Testis (tissue), 5 donors: ENCODE measurements at places on chromosomes 6 and 20. TPM values are rescaled to one million over a fixed set of nuclear protein-coding genes. Genes with fewer than 3 reads are reported as not detected.
A peak's percentile ranks its signal among the peaks of the same experiment; 100 is the strongest.

The C6orf52 gene
- 14.3 TPM for total RNA-seq

The DUSP15 gene
- 274 TPM for total RNA-seq

DNA sequence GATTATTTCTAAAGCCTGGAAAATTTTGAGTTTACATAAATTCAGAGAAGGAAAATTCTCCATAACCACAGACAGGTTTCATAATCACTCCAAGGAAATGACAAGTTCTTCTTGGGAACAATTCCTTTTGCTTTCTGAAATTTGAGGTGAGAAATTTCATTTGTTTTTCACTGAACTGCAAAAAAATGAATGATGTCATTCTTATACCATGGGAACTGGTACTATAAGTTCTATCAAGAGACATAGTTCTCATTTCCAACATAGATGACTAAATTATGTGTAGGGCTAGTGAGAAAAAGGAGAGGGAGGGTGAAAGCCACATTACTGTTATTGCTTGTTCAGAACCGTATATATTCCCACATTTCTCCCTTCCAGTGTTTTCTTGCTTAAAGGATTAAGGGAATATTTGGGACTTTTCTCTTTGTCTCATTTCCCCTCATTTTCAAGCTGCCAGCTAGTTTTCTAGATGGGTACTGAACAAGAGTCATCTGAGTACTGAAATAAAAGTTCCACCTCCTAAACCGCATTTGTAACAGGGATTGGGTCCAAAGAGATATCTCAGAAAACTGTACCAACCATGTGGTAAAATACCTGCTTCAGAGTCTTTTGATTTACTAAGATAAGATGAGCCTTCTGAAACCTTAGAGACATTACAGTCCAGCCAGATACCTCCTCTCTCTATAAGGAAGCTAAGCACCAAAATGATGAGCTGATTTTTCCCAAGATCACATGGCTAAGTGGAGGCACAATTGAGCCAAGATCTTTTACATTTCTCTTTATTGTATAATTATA lies 144.3 kb upstream of the PRDM1 start:
- DNase-seq, result no peak

DNA sequence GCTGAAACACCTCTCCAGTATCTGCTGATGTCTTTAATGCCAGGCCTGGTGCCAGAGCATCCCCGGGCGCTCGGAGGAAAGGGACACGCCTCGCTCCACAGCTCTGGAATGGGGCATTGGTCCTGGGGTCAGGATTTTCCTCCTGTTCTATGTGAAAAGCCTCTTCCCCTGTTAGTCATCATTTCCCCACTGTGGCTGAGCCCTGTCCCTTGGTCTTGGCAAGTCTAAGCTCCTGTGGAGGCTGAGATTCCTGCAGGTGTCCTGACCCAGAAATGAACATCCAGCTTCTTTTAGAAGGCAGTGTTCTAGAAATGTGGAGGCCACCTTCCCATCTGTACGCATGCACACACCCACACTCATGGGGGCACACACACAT lies 19.4 kb downstream of the SYNDIG1 start:
- no peak for DNase-seq

The LINC00237 gene
- total RNA-seq, result not detected

DNA sequence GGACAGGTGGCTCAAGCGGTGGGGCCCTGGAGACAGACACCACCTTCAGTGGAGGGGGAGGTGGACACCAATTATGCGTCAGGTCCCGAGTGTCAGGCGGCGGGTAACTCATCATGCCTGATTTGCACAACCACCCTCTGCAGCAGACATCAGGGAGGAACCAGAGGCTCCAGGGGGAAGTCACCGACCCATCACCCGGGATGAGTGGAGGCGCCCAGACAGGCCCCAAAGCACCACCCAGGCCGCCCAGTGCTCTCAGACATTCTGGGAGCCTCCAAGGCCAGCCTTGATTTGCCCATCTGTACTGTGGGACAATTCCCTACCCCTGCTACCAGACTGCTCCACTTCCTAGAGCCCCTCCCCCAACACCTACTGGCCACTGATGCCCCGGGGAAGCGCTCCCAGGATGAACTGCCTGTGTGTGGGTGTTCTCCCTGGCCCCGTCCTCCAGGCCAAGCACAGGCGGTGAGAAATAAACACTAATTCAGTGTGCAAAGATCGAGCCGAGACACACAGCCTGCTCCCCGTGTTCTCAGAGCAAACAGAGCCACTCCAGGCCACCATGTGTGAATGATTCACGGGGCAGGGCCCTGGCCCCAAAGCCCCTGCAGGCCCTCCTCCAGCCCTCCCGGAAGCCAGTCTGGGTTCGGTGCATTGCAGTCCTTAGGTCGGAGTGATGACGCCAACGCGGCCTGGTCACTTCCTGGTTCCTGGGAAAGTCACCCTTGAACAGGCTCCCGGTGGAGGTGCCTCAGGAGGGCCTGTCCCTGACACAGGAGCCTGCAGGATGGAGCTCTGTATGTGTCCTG lies 107.2 kb downstream of the ASXL1 start:
- no peak for DNase-seq

DNA sequence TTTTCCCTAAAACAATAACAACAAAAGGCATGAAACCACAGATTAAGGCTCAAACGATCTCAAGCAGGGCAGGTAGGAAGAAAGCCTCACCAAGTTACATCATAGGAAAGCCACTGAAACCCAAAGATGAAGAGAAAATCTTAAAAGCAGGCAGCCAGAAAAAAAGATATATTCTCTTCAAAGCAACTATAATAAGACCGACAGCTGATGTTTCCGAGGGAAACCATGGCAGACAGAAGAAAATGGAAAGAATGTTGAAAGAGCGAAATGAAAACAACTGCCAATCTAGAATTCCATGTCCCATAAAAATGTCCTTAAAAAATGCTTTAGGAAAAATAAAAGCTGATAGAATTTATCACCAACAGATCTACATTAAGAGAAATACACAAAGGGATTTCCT lies 161.5 kb upstream of the THBS2 start:
- DNase-seq, result no peak

- DNase-seq, result peak; percentile 61
These were observed 56.2 kb upstream of the EDN1 start for GRCh38 chr6:12233693-12234571.

The EPB41L1 gene
- total RNA-seq, result 63.7 TPM

GRCh38 chr6:17446713-17447112 lies 53.3 kb downstream of the CAP2 start:
- no peak for DNase-seq

GRCh38 chr6:35494161-35494563 lies 2.7 kb downstream of the TEAD3 start:
- DNase-seq, result no peak

DNA sequence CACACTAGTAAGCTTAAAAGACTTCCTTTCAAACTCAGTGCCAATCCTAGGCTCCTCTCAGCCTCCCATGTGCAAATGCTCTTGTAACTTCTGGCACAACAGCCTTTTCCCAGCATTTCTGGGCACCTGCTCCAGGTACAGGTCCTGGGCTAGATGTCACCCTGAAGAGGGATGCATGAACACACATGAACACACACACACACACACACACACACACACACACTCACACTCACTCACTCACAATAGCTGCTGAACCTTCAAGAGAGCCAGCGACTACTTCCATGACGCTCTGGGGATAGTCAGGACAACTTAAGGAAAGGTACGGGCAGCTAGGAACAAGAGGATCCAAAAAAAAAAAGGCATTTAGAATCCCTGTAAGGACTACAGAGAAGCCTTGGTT lies 122.8 kb downstream of the INSM1 start:
- DNase-seq, result no peak

- DNase-seq, result peak; percentile 36
These were observed 213.9 kb upstream of the PRDM1 start for GRCh38 chr6:105872249-105872648.

The SEMG1 gene
- total RNA-seq, result not detected

DNA sequence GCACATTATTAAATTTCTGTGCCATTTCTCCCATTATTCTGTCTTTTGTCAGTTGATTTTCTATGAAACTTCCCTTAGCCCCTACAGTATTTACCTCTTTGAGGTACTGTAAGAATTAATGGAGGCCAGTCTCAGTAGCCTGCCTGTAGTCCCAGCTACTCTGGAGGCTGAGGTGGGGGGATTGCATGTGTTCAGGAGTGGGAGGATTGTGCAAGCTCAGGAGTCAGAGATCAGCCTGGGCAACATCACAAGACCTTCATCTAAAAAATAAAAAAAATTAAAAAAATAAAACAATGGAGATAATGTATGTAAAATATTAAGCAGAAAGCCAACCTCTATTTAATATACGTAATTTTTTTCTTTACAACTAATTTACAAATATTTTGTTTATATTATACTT lies 77.8 kb downstream of the OR2B2 start:
- no peak for DNase-seq
